ENCODE measurements at places on chromosomes 4 and X.
A peak's percentile ranks its signal among the peaks of the same experiment; 100 is the strongest.

GRCh38 chr4:86185659-86186058 is 174.2 kb downstream of the MAPK10 start:
- no peak for DNase-seq

DNA sequence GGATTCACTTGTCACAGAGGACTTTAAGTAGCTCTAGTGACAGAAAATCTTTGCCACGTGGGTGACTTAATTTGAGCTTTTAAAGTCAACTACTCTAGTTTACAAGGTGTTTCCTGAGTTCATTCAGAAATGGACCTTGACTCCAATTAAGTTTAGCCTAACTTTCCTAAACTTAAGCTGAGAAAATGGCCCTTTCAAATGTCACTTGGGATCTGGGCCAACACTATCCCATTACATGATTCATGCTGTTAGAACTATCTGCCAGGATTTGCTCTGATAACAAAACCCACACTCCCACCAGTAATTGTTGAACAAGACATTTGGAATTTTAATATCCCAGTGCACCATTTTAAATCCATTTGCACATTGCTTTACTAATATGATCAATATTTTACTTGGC is 40.8 kb downstream of the C4orf46 start:
- DNase-seq: no peak

- no peak for DNase-seq
Observed at GRCh38 chr4:140659943-140660700, 91.4 kb upstream of the UCP1 start.

- peak; percentile 46 for DNase-seq
Observed at GRCh38 chrX:87517571-87518141, at the start of gene KLHL4. KLHL4 (plus strand) TSS chrX:87517802; CDS start chrX:87517894, 92 bp downstream.

GRCh38 chrX:87525771-87526229 is 8.2 kb downstream of the KLHL4 start:
- DNase-seq: peak; percentile 78

DNA sequence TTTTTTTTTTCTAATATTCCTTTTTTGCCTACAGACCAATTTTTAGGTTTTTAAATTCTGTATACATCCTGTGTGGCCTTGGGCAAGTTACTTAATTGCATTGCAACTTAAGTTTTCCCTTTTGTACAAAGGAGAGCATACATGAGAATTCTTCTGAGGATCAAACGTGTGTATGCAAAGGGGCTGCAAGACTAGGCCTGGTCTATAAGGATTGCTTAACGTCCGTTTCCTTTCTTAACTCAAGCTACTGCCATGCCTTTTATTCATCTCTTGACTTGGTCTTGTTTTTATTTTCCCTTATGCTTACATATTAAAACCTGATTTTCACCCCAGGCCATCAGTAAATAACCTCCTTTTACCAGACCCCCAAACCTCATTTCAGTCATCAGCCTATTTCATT is 13.6 kb downstream of the RBPJ start:
- DNase-seq: no peak

GRCh38 chr4:175277816-175278215 is 359.7 kb downstream of the ADAM29 start:
- no peak for DNase-seq

DNA sequence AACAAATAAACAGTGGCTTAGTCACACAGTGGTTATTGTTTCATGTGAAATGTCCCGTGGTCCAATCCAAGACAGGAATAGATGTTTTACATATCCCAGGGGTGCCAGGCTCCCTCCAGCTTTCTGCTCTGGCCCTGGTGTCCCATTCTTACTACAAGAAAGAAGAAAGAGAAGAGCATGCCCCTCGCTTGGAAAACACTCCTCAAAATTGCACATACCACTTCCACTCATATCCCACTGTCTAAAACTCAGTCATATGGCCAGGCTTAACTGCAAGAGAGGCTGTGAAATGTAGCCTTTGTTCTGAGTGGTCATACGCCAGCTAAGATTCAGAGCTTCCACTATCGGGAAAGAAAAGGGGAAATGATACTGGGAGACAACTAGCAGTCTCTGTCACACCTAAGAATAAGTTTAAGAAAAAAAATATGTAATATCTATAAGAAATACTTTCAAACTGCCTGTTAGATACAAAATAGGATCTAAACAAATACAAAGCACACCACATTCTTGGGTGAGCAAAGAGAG is 306.8 kb upstream of the FAM241A start:
- DNase-seq: no peak

- DNase-seq: no peak
Observed at GRCh38 chr4:44632733-44633132, 18.7 kb downstream of the YIPF7 start.

DNA sequence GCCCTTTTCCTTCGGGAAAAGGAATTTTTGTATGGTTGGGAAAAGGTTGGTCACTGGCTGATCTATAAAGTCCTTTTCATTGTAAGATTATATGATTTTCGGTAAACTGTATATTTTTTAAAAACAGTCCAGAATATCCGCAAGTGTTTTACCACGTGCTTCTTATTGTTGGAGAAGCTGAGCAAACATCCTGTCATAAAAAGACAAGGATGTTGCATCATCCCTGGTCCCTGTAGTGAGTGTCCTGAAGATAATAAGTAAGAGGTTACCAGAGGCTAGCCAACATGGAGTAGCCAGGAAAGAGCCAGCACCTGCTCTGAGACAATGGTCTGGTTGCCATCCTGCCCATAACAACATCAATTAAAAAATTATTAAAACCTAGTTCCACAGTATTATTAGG is 5.1 kb downstream of the CXCL9 start:
- DNase-seq: peak; percentile 63

DNA sequence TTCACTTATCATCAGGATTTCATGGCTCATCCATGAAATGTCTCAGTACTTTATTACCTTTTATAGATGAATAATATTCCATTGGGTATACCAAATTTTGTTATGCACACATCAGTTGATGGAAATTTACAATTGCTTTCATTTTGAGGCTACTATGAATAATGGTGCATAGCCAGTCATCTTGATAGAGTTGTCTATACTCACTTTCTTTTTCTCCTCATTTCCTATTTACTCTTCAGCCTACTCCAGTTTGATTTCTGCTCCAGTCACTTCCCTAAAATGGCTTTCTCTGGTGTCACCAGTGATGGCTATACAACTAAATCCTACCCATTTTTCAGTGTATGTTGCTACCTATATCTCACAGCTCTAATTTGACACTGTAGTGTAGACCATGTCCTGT is 743.5 kb upstream of the MAGEB2 start:
- no peak for DNase-seq

DNA sequence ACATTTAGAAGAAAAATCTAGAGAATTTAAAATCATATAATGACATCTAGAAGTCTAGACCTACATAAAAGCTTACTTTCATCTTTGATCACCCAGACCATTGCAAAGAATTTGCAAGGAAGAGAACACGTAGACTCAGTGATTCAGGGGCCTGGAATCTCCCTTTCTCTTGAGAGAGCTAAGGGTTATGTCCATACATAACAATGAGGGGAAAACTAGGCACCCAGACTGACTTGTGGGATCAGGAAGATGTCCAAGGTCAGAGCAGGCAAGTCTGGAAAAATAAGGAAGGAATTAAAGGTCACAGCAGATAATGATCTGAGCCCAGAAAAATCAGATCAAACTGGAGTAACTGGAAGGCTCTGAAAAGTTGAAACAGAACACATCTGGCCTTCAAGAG is 198.4 kb upstream of the SFRP2 start:
- no peak for DNase-seq

DNA sequence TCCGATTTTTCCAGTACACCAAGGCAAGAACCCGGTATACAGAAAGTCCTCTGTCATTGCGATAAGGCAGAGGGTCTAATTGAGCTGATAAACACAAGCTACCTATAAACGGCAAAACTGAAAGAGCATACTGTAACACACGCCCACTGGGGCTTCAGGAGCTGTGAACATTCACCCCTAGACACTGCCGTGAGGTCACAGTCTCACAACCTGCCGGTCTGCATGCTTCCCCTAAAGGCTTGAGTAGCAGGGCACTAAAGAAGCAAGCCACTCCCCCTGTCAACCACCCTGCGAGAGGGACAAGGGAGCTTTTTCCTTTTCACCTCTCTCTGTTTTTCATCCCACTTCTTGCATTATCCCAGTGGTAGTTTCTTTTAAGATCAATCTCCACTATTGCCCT is 22.4 kb upstream of the F9 start:
- DNase-seq: no peak

DNA sequence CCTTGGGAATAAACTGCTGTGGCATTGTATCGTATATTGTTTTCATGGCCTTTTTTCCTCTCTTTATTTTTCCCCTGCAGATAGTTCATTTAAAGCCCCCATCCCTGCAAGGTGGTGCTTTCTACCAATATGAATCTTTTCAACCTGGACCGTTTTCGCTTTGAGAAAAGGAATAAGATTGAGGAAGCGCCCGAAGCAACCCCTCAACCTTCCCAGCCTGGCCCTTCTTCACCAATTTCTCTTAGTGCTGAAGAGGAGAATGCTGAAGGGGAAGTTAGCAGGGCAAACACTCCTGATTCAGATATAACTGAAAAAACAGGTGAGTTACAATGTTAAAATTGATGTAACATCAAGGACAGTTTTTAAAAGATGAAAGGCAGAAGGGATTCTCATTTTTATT is 601 bp downstream of the SMARCAD1 start:
- no peak for DNase-seq

DNA sequence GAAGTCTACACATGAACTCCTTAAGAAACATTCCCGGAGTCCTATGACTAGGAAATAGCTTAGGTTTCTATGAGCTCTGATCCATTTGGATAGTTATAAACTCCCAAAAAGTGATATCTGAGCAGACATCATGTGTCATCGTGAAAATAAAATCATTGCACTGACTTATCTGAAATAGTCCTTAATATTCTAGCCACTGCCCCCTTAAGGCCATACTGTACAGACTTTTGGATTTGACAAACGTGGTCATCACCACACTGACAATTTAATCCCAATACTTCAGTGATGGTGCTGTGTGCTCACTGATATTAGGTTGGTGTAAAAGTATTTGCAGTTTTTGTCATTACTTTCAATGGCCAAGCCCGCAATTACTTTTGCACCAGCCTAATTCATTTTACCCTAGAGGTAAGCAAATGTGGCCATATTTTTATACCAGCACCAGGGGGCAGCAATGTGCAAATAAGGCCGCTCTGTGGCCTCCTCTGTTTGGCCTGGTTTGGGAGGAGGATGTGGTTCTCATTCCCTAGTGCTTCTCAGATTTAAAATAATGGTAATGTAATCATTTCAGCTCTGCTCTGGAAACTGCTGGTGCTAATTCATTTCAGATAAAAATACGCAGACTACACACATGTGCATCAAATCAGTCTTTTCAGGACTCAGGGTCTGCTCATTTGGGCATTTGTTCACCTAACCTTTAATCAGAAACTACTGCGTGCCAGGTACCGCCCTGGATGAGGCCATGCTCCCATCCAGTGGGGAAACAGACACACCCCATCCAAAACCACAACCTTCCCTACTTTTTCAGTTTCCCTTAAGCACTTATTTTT is 196.4 kb upstream of the C1QTNF7 start:
- DNase-seq: peak; percentile 74

DNA sequence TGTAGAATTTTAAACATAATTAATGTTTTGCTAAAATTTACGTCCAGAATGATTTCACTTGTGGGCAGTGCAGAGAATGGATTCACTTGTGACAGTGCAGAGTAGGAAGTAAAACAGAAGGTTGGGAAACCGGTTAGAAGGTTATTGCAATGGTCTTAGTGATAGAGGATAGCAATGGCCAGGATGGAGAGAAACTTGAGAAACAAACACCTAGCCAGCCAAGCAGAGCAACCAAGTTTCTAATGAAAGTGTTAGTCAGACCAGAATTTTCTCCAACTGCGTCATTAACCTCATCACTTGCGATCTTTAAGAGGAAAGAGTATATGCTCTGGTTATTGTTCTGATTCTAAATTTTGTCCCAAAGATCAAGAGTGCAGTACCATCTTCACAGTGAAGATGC is 50.0 kb upstream of the TBC1D9 start:
- DNase-seq: no peak

GRCh38 chrX:34279866-34280560 is 147.9 kb upstream of the FAM47A start:
- DNase-seq: no peak
